ENCODE measurements at places on chromosomes 13 and 19.

GRCh38 chr19:33194886-33195644 is 935 bp downstream of the LRP3 start:
- DNase-seq = no peak

GRCh38 chr13:61466280-61466679 is 50.6 kb upstream of the PCDH20 start:
- DNase-seq = no peak

- no peak for DNase-seq
Observed at GRCh38 chr19:38383743-38384142, 4.1 kb downstream of the GGN start.

GRCh38 chr13:44048326-44048725 is 168.6 kb downstream of the LACC1 start:
- no peak for DNase-seq

GRCh38 chr19:13055213-13056051 is 47.2 kb downstream of the LYL1 start:
- DNase-seq = no peak

- no peak for DNase-seq
Observed at GRCh38 chr19:50331221-50331993, 2.2 kb upstream of the KCNC3 start.

DNA sequence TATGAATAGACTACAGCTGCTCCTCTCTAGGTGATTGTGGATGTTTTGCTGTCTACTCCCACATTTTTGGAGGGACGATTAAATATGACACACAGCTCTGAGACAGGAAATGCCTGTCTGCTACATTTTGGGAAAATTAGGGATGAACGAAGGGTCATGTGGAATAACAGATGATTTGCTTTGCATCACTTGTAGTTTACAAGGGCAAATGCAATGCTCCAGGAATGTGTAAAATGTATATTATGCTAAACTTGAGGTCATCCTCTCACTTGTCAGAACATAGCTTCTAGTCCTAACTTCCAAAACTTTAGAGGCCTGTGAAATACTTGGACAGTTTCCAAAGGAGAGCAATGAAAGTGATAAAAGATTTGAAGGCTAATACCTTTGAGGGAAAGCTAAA is 284.2 kb upstream of the DACH1 start:
- DNase-seq = no peak

DNA sequence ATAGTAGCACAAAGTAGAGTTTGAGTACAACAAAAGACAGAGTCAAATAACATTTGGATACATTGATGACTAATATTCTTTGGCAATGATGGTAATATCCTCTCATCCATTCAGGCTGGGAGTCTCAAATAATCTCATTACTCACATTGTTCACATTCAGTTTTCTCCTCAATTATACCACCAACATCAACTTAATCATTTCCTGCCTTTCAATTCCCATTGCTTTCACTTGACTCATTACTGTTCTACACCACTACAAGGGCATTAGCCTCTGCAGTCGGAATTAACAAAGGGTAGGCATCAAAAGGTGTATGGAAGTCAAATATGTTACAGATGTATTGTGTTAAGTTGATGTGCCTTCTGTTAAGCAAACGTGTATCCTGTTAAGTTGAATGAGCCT is 518.4 kb upstream of the SLITRK1 start:
- no peak for DNase-seq

DNA sequence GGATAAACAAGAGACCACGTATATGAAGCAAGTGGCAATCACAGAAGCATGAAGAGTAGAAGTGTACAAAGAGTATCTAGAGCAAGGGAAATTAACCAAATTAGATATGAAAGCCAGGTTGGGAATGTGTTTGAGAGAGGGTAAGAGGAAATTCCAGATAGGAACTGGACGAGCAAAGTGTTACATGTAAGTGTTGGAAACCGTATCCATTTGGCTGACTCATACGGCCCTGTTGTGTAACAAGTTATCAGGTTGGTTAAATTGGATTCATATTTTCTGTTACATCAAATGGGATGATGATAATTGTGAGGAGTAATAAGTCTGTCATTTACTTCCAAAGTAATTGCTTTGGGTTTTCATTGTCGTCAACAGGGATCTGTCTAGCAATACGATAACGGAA is 46.7 kb downstream of the RXFP2 start:
- DNase-seq = no peak

- DNase-seq = no peak
Observed at GRCh38 chr13:103145442-103145841, 79.2 kb upstream of the SLC10A2 start.

- no peak for DNase-seq
Observed at GRCh38 chr19:55345818-55346724, 6.4 kb downstream of the KMT5C start.

DNA sequence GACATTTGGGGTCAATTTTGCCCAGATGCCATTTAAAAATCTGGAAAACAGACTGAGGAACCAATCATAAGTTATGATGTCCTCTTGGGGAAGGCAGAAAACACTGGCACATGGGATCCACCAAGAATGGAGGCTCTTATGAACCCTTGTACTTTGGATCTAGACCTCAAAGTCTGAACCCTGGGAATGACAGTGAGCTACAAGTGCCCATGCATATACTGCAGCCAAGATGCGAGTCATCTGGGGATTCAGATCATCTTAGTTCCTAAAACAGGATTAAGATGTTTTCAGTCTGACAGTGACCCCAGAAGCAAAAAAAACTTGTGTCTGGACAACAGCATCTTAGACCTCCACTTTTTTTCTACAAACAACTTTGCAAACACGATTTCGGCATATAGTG is 100.2 kb upstream of the SIAH3 start:
- no peak for DNase-seq

DNA sequence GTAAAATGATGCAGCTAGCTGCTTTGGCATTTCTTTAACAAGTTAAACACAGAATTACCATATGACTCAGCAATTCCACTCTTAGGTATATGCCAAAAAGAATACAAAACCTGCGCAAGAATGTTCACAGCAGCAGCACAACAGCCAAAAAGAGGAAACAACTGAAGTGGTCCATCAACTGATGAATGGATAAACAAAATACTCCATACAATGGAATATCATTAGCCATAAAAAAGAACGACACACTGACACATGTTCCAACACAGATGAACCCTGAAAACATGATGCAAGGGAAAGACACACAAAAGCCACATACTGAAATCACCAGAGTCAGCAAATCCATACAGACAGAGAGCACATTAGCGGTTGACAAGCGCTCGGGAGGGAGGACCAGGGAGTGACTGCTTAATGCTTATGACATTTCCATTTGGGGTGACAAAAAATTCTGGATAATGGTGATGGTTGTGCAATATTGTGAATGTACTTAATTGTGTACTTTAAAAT is 3.0 kb downstream of the PCID2 start:
- no peak for DNase-seq

- no peak for DNase-seq
Observed at GRCh38 chr13:114047358-114047881, 73.5 kb upstream of the C13orf46 start.

DNA sequence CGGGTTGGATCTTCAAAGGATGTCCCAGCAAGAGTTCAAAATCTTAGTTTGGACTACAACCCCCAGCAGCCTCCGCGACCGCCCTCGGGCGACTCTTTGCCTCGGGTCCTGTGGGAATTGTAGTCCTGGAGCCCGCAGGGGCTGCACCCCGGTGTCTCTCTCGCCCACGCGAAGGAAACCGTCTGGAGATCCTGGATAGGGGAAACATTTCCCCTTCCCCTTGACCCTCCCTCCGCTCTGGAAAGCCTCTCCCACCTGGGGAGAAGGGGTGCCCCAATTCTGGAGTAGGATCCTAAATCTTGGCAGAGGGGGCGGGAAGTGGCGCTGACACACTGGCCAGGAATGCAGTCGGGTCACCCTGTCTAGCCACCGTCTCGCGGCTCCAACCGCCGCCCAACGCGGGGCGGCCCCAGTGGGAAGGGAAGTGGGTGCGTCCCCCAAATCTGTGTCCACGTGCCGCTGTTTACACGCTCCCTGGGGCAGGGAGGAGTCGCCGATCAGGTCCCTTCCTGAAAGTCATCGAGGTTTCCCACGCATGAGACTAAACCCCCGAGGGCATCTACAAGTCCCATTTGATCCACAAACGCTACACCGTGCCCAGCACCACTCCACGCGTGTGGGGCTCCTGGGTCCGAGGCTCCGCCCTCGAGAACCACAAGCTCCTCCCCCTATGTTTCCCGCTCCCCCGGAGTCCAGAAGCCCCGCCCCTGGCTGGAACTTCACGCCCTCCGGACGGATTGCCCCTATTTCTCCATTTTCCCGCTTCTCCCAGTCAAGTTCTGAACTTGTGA is 761 bp upstream of the PPP1R13L start:
- DNase-seq = peak; percentile 67

GRCh38 chr19:29672933-29673336 is 7.7 kb downstream of the PLEKHF1 start:
- peak; percentile 78 for DNase-seq

DNA sequence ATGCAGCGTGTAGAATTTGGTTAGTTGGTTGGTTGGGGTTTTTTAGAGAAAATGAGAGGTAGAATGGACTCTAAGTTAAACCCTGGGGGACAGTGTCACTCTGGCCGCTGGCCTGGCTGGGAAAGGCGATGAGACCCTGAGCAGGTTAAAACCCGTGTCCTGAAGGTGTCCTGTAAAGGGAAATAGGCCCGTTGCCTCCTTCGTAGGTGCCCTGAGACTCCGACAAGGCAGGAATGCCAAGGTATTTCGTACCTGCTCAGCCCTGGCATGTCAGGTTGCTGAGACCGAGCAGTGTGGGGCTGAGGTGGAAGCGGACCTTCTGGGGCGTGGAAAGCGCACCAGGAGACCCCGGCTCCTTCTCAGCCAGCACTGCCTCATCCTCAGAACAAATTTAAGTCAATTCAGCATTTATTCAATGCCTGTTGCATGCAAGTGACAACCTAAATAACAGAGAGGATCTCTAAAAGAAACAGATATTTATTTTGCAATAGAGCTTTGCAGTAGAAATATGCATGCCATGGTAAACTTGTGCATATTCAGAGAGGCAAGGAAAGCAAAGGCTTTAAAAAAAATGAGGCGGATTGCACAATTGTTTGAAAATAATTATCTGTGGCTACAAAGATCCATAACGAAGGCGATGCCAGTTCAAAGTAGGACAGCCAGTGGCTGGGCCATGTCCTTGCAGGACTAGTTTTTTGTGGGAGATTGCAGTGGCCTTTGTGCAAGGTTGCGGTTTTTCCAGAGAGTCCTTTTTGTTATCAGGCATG is 1.4 kb upstream of the RAB20 start:
- no peak for DNase-seq

DNA sequence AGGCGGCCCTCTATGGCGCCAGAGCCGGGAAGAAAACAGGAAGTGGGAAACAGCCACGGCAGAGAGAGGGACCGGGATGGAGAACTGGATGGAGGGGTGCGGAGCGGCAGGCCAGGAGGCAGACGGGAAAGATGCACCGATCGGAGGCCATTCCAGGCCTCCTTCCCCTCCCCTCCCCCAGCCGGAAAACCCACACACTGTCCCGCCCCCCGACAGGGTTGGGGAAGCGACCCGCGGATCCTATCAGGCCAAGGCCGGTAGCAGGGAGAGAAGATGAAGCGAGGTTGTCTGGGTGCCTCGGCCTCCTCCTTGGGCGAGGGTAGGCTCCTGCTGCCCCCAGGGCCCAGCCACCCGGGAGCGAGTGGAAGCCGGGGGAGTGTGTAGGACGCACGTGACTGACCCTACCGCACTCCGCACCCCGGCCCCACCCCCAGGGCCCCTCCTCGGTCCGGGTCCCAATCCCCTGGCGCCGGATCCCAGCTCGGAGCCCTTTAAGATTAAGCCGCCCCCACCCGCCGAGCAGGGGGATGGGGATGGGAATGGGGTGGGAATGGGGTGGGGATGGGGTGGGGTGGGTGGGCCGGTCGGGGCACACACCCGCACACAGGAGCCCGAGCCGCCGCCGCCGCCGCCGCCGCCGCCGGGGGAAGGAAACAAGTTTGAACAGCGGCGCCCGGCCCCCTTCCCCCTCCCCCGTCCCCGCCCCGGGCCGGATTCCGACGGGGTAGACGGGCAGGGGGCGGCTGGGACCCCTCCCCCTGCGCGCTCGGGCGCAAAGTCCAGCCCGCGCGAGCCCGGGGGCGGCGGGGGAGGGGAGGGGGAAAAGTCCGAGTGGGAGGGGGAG is 1.5 kb downstream of the ERF start:
- peak; percentile 37 for DNase-seq

- no peak for DNase-seq
Observed at GRCh38 chr19:46299004-46299509, 2.2 kb downstream of the HIF3A start.

DNA sequence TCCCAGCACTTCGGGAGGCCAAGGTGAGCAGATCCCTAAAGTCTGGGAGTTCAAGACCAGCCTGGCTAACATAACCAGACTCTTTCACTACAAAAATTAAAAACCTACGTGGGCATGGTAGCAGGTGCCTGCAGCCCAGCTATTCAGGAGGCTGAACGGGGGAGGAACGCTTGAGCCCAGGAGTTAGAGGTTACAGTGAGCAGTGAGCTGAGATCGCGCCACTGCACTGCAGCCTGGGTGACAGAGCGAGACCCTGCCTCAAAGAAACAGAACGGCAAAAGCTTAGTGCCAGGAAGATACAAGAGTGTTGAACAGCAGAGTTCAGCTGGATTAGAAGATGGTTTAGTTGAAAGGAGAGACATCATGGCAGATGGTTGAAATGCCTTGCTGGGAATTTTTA is 24.1 kb upstream of the RNF113B start:
- no peak for DNase-seq

DNA sequence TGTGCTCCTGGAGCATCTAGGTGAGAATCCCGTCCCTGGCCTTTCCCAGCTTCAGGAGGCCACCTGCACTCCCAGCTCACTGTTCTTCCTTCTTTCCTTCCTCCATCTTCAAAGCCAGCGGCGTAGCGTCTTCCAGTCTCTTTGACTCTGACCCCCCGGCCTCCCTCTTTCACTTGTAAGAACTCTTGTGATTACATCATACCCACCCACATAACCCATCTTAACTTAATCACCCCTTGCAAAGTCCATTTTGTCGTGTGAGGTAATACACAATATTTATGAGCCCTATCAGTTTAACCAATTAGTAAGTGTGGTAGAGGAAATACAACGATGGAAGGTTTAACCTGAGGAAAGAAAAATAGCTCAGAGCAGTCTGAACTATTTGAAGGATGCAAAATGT is 4.6 kb upstream of the CDC16 start:
- no peak for DNase-seq

- no peak for DNase-seq
Observed at GRCh38 chr19:15651791-15652190, 11.1 kb downstream of the CYP4F3 start.

DNA sequence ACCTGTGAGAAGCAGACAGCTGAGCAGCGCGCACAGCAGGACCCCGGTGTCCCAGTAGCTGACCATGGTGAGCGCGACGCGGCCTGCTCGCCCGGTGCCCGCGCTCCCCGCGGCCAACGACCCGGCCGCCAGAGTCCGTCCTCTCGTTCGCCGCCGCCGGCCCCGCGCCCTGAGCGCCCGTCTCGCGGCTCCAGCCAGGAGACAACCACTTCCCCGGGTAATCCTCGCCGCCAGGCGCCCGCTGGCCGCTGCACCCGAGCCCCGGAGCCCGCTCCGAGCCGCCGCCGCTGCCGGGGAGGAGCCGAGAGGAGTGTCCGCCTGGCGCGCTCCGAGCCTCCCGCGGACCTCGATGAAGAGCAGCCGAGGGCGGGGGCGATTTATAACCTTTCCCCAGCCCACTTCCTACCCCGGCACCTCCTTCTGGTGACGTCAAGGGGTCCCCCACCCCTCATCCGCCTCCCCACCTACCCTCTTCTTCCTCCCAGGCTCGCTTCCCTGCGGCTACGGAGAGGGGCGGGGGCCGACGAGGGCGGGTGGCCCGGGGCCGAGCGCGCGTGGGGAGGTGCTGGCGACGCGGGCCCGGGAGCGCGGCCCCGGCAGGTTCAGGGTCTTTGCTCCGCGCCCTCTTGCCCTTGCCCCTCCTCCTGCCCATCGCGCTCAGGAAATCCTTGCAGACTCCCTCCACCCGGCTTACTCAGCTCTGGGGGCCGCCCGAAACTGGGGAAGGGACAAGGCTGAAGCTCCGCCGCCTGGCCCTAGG is at the start of gene FLT1:
FLT1 (minus strand) TSS at position 351 of the 760 bp plus-strand sequence; CDS start at position 66, 285 bp downstream.
- DNase-seq = no peak
